ENCODE measurements at places on chromosomes 4 and X. TPM values are rescaled to one million over a fixed set of nuclear protein-coding genes. Genes with fewer than 3 reads are reported as not detected.

SLC6A14 gene
- not detected for total RNA-seq

NHSL2 gene
- 0.81 TPM for total RNA-seq

CLDN34 gene
- total RNA-seq: not detected

MAGEB1 gene
- total RNA-seq: not detected

F8A2 gene
- not detected for total RNA-seq

MAGEA2 gene
- not detected for total RNA-seq

GPRIN3 gene
- 0.18 TPM for total RNA-seq

P2RY10 gene
- total RNA-seq: not detected

Measured in cardiac atrium fibroblast (primary cell).